NCI-H524 (cell line): ENCODE measurements at places on chromosomes 12 and 14.
A peak's percentile ranks its signal among the peaks of the same experiment; 100 is the strongest.

DNA sequence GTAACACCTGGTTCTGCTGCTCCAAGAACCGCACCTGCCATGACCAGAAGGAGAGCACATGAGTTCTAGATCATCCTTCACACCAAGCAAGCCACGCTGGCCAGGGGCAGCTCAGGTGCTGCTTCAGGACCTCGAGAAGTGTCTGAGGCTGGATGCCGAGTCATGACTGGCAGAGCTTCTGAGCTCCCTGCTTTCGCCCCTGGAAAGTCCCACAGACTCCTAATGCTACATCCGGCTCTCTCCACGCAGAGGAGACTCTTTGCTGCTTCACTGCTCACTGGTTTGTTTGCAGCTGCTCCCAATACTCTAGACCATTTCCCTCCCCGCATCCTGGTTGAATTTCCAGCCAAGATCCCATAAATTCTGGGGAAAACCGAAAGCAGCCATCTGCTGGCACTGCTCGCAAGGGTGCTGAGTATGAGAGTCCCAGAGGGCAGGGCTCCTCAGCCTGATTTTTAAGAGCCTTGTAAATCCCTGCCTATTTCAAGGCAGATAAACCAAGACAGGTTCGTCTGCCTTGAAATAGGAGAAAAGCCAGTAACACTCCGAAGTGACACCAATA is 1.4 kb downstream of the KRT2 start:
- peak; percentile 70 for DNase-seq

DNA sequence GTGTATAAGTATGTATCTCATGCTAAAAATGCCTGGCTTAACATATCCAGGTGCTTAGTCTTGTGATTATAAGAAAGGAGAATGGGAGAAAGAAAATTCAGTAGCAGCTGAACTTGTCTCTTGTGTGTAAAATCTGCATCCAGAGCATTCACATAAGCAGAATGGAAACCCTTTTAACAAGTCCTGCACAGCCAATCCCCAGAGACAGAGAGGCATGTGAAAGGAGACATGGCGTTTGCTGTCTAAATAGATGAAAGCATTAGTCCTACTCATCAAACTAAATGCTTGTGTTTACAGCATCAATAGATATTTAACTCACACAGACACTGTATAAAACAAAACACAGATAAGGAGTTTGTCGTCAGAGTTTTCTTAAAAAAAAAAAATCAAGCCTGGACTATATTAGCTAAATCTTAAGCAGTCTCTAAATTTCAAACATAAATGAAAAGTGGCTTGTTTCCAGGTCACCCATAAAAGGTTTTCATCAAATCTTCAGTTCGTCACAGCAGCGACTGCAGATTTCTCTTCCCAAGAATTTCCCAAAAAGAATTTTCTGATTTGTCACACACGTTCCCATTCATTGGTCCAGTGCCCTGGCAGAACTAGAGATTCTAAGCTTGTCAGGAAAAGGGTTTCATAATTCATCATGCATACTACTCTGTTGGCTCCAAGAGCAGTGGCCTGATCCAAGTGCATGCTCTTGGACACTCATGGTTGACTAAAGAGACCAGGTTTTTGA is 249.2 kb downstream of the BTG1 start:
- no peak for DNase-seq

- DNase-seq: no peak
Observed at GRCh38 chr14:30558362-30558674, 640 bp upstream of the G2E3 start.

GRCh38 chr12:98894412-98895085 is 249.5 kb downstream of the APAF1 start:
- peak; percentile 37 for DNase-seq

DNA sequence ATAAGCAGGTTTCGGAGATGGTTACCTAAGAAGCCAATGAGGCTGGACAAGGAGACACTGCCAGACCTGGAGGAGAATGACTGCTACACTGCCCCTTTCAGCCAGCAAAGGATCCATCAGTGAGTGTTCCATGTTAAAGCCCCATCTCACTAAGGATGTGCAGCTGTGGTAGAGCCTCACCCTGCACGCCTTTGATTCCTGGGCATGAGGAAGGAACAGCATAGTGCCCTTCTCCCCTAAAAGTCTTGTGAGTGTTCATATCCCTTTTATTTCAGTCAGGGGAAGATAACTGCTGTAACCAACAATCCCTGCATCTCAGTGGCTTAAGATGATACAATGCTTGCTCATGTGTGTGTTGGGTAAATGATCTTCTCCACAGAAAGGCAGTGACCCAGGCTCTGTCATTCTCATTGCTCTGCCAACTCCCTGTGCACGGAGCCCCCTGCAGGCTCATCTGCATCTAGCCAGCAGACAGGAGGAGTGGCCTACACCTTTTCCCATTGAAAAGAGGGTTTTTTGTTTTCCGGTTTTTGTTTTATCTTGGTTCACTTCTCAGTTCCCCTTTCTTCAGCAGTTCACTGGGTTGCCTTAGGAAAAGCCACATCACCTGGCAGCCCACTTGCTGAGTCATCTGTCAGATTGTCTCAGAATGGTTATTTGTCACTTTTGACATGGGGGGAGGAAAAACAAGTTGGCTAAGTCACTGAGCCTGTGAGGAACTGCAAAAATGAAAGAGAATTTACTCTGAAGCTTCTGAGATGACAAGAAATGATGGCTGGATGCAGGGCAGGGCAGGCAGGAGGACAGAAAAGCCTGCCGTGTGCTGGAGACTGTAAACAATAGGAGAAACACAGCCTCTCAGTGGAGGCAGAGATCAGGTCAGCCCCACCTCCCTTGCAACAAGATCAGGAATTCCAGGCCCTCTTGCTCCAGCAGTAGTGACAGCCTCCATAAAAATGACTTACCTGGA is 193.3 kb downstream of the ANO4 start:
- no peak for DNase-seq
